T follicular helper cell (primary cell): ENCODE measurements at places on chromosomes 16 and 17.

DNA sequence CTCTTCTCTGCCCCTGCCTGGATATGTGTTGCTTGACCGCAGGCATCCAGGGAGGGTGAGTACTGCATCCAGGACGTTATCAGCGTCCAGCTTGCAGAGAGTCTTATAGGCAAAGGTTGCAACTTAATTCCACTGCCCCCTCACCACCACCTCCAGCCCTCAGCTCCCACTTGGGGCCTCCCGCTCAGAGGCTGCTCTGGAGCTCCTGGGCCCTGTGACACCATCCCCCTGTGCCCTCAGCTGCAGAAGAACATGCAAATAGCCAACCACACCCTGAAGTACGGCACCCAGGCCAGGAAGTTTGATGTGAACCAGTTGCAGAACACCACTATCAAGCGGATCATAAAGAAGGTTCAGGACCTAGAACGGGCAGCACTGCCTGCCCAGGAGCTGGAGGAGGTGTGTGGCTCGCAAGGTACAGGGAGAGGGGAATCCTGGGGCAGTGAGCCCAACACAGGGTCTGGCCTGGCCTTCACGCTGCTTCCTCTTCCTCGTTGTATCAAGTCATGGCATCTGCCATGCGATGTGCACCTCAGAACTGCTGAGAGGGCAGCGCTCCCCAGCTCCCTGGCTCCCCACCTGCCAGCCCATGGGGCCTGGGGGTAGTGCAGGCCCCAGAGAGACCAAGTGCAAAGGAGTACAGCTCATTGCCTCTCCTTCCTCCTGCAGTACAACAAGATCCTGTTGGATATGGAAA is 9.6 kb downstream of the ACE start:
- no peak for DNase-seq

DNA sequence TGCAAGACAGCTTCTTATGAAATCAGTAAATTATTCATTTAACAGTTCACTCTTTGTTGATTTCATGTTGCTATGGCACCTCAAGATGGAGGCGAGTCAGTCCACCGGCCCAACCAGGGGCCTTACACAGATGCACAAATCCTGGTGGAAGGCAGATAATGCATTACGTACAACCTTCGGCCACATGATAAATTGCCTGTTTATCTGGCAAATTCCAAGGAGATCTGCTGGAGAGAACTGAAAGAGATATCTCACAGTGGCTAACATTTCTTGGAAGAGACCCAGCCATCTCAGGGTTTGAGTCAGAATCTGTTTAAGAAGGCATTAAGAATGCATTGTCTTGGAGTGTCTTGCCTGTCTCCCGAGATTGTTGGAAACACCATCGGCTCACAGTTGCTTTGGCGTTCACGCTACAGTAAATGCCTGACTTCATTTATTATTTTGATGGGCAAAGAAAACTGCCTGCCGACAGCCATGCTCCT is 225.6 kb downstream of the MSI2 start:
- no peak for DNase-seq

GRCh38 chr16:84989749-84990620 is 21.4 kb downstream of the ZDHHC7 start:
- no peak for DNase-seq

- DNase-seq = no peak
These were observed 22.9 kb downstream of the CMTM4 start for GRCh38 chr16:66673691-66674090.

GRCh38 chr17:28008513-28008912 is 34.0 kb upstream of the NLK start:
- DNase-seq = no peak

DNA sequence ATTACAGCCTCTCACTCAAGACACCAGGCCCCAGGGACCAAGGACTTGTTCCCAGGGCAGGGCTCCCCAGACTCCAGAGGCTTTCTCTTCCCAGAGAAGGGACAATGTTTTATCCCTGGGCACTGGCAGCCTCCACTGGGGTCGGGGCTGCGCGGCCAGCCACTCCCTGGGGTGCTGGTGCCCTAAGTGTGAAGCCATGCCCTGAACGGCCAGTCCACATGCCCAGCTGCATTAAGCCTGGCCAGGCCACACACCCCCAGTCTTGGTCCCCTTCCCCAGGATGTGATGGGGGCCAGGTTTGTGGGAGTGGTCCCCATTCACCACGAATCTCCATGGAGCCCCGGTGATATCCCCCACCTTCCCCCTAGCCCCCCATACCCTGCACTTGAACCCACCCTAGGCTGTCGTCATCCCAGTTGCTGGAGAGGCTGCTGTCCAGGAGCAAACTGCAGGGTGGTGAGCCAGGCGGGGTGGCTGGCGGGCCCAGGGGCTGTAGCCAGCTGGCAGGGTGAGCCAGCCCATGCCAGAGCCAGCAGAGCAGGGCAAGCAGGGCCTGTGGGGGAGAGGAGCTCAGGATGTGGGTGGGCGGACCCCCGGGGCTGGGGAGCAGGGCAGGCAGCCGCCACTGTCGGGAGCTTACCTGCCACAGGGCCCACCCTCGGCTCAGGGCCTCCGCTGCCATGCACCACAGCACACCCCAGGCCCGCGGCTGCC is 4.6 kb downstream of the PAQR4 start:
- no peak for DNase-seq

DNA sequence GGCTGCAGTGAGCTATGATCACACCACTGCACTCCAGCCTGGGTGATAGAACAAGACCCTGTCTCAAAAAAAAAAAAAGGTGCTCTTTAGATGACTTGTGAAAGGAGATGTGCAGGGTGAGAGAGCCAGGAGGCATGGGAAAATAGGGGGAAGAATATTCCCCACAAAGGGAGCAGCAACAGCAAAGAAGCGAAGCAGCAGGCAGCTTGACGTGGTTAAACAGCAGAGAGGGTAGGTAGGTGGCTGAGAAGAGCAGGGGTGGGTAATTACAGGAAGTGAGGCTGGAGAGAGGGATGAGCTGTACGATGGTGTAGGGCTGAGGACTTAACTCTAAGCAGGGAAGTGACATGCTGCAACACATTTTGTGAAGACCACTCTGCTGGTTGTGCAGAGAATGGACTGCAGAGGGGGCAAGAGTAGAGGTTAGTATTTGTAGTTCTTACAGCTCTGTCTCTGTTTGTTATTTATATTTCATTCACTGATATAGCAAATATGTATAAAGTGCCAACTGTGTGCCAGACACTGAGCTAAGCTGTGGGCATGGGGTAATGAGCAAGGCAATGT is 1.6 kb downstream of the HEATR3 start:
- no peak for DNase-seq

DNA sequence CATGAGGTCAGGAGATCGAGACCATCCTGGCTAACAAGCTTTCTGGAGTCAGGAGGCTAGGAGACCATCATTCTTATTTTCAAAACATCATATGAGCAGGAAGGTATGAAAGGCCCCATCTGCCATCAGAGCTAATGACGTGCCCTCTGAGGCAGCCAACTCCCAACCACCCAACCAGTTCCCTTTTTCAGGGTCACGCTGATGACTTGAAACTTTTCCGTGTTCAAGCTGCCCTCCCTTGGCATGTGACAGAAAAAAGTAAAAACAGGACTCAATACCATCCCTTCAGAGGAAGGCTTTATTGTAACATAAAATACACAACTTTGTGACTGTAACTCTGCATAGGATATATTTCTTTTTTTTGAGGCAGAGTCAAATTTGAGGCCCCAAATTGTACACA is 4.6 kb upstream of the GHDC start:
- no peak for DNase-seq

- no peak for DNase-seq
These were observed 120.5 kb downstream of the ZNF778 start for GRCh38 chr16:89337965-89338364.

DNA sequence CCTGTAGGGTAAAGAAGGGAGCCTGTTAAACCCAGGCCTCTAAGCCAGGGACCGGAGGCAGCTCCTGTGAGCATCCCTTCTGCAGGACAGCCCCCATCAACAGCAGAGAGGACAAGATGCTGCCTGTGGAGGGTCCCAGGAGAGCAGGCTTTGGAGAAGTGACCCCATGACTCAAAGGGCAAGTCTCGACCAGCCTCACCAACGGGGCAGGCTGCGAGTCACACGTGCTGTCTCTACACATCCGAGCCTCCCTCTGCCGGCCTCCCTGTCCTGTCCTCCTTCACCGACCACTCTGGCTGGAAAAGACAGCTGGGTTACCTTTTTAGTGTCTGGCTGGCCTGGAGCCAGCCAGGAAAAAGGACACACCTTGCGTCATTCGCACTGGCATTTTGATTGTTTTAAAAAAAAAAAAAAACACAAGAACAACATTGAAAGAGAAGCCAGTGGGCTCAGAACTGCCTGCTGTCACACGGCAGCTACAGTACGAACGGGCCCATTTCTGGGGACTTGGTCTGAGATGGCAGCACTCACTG is 74.5 kb upstream of the RCVRN start:
- no peak for DNase-seq

- DNase-seq = no peak
These were observed 14.2 kb downstream of the ATP6V0A1 start for GRCh38 chr17:42472709-42473521.

DNA sequence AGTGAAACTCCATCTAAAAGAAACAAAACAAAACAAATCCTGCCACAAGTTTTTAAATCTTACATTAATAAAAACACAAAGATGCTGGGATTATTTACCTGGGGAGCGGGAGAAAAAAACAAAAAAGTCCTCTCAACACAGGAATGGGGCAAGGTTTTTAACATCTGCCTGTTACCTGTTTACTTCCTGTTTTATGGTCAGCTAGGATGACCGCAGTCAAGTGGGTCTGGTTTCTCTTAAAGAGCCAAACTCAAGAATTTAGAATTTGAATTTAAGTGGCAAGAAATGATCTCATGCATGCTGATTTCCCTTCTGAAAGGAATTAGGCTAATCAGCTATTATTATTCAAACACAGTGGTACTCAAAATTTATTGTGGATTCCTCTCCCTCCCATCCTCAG is 39.7 kb upstream of the TBC1D3K start:
- DNase-seq = no peak

DNA sequence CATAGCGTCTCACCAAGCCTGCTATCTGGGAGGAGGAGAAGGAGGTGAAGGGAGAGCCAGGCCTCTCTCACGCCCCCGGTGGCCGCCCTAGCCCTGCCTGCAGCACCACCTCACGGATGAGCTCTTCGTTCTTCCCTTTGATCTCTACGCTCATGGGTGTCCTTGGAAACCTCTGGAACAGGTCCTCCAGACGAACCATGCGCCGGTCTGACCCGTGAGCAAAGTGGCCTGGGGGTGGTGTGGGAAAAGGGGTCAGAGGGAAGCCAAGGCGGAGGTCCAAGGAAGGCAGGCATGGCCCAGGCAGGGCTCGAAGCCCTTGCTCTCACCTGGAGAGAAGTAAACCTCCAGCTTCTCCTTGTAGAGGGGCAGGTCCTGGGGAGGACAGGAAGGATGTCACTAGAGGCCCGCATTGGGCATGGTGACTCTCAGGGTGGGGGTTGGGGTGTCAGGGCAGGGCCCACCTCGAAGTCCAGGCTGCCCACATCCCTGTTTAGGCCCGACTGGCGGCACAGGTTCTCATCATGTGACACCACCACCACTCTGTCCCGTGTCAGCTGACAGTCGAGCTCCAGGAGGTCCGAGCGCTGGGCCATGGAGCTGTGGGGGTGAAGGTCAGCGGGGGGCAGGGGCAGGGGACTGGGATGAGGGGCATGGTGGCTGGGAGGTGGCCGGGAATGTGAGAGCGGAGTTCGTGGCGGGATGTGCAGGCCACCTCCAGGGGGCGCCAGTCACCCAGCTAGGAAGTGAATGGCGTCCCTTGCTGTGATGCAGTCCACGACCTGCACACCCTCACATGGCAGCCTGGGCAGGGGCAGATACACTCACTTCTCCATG is 923 bp downstream of the GDPD3 start:
- no peak for DNase-seq

DNA sequence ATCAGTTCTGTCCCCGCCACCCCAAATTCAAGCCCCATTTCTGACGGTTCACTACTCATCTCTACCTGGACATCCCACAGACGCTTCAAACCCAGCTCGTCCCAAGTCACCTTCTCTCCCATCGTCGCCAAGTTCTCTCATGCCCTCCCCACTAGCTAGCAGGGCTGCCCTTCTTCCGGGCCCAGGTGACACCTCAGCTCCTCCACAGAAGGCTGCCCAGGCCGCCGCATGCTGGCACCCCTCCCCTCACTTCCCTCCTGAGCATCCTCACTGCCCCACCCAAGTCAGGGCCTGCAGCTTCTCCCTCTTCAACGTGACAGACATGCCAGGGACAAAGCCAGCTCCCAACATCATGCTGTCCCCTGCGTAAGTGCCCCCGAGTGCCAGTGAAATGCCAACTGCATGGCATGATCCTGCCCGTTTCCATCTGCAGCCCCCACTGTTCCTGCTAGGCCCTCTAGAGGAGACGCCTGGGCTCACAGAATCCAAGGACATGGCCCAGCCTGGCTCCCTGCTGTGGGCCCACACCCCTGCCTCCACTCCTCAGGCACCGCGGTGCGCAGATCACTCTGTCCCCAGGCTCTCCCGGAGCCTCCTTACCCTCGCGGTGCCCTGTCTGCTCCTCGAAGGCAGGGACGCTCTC is 5.9 kb downstream of the CYB561 start:
- DNase-seq = no peak

- DNase-seq = no peak
These were observed 290.8 kb upstream of the HSBP1 start for GRCh38 chr16:83516931-83517330.

GRCh38 chr16:82655072-82655714 is 28.4 kb downstream of the CDH13 start:
- peak; percentile 63 for DNase-seq

GRCh38 chr16:85935391-85935973 is 36.5 kb downstream of the IRF8 start:
- no peak for DNase-seq

- DNase-seq = no peak
These were observed 24.4 kb downstream of the METTL16 start for GRCh38 chr17:2487306-2487705.

DNA sequence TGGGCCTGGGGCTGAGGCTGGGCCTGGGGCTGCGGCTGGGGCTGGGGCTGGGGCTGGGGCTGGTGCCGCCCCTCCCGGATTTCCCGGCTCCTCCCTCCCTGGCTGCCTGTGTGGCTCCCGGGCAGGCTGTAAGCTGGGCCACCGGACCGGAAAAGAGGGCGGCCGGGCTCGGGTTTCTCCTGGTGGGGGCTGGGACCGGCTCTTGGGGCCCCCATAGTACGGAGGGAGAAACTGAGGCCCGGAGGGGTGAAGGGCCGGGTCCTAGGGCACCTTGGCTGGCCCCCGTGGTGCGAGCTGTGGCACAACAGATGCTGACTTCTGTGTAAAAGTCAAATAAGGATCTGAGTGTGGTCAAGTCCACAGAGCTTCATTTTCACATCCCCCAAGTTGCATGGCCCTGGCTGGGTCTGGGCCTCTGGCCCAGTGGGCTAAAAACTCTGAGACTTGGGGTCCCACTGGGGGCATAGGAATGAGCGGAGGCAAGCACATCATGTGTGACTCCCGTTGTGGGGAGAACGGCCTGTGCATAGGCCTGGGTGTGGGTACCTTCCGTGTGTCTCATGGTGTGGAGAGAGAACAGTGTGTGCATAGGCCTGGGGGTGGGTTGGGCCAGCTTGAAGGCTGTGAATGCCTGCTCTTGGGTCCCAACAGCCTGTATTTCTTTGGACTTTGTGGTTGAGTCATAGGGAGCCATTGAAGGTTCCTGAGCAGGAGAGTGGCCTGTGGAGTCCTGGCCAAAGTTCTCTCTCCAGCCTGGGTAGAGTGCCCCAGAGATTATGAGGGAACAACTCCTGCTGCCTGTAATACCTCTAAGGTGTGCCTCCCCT is 123.9 kb upstream of the CIBAR2 start:
- DNase-seq = no peak
